Stimulated activated naive CD4-positive, alpha-beta T cell treated with Interleukin-2 at 50 U/mL for 16 hours (primary cell): ENCODE measurements at places on chromosomes 1 and 21.

DNA sequence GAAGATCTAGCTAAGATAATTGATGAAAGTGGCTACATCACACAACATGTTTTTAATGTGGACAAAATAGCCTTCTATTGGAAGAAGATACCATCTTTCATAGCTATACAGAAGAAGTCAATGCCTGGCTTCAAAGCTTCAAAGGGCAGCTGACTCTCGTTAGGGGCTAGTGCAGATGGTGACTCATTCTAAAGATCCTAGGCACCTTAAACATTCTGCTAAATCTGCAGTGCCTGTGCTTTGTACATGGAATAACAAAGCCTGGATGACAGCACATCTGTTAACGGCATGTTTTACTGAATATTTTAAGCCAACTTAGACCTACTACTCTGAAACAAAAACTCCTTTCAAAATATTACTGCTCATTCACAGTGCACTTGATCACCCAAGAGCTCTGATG is 65.6 kb upstream of the USP24 start:
- no peak for DNase-seq

- no peak for DNase-seq
Observed at GRCh38 chr1:103337779-103338178, 187.7 kb upstream of the RNPC3 start.

GRCh38 chr1:154837034-154837671 is 32.9 kb downstream of the KCNN3 start:
- no peak for DNase-seq

DNA sequence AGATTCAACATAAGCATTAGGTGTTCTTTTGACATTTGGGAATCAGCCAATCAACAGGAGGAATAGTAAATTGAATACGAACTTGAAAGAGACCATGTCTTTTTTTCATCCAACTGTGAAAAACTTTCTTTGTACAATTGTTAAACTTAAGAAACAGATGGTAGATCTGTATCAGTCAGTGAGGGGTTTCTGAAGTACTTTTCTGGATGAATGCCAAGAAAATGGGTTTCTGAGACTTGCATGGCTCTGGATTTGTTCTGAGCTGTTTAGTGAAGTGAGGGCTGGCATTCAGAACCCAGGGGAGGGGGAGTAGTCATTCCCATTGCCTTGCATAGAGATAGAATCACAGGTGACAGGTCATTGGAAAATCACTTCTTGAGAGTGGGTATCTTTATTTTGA is 37.4 kb downstream of the PTPRC start:
- DNase-seq, result no peak

DNA sequence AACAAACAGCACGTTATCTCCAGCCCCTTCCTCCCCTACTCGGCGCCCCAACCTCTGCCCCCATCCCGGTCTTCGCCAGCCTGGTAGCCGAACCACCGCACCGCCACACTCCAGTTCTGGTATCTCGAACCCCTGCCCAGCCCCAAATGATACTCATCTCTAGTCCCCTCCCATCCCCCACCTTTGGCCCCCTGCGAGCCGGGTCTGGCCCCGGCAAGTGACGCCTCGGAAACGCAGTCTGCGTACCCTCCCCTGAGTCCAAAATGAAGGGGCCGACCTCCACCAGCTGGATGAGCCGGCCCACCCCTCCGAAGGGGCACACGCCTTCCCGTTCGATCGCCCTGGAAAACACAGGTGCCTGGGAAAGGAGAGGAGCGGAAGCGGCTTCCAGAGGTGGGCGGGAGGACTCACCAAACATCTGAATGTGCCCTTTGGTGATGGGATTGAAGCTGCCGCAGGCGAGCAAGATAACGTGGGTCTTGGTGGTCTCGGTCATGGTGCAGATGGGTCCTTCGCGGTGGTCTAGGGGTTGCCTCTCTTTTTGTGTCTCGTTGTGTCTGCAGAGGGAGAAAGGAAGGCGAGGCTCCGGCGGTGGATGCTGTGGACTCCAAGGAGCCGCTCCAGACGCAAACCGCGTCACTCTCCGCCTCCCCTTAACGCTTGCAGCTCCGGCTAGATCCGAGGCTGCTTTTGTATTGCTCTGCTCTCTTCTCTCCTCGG is at the start of gene NMNAT2:
NMNAT2 (minus strand) TSS at position 609 of the 720 bp plus-strand sequence; CDS start at position 496, 113 bp downstream.
- DNase-seq, result no peak

- no peak for DNase-seq
Observed at GRCh38 chr21:45874716-45875415, 106.7 kb upstream of the COL6A1 start.

GRCh38 chr1:181347495-181348390 is 135.6 kb upstream of the CACNA1E start:
- DNase-seq, result no peak

DNA sequence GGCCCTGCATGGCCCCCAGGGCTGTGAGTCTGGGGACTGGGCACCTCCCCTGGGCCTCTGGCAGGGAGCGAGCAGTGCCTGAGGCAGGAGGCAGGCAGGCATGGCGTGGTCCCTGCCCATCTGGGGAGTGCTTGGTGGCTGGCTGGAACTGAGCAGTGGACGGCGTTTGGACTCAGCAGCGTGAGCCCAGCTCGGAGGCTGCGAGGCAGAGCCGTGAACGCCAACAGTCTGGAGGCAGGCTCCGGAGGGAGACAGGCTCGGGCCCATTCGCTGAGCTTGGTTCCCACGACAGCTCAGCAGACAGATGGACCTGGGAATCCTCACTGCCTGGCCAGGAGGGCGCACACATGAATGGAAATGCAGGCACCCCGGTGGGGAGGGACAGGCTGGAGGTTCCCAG is 160.7 kb upstream of the POU3F1 start:
- DNase-seq, result no peak

DNA sequence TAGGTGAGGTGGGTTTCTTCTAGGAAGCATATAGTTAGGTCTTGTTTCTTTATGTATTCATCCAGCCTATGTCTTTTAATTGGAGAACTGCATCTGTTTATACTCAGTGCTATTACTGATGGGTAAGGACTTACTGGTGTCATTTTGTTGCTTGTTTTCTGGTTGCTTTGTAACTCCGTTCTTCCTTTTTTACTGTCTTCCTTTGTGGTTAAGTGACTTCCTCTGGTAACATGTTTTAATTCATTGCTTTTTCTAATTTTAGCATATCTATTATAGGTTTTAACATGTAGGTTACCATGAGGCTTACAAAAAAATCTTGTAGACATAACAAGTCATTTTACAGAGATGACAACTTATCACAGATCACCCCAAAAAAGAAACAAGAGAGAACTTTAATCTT is 160.8 kb downstream of the VAV3 start:
- DNase-seq, result no peak

- DNase-seq, result peak; percentile 2
Observed at GRCh38 chr21:29849735-29850176, 90.0 kb downstream of the GRIK1 start.

GRCh38 chr1:206559672-206559995 is 52.3 kb downstream of the RASSF5 start:
- DNase-seq, result no peak

GRCh38 chr1:2439369-2439768 is 27.0 kb upstream of the PEX10 start:
- DNase-seq, result no peak
